ENCODE measurements at places on chromosomes 11 and 22.

DNA sequence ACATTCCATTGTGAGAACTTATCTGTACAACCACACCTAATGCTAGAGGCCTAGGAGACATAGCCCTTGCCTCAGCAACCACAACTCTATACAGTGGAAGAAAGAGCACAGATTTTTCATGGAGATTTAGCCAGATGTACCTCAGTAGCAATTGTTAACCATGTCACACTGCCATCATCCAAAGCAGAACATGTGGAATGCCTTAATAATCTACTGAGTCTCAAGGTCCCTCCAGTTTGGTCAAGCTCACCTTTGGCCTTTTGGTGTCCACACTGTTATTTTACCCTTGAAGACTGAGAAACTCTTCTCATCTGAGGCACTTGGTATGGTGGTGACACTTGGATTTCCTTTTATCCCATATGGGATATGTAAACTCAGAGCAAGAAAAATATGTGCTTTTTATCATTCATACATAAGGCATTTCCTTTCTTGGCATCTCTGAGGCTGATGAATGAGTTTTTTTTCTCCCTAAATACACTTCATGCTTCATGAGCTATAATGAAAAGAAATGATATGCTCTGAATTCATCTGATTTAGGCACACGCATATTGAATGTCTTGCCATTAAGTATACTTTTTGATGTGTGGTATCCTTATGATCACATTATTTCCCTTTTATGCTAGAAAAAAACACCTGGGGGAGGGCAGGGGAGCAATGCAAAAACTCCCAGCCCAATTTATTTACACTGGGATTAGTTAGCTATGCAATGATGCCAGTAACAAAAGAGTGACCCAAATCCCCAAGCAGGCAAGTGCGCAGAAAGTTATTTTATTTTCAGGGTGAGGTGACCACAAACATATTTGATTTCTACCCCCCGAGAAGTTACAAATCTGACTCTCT lies 63.3 kb upstream of the ME3 start:
- DNase-seq: peak; percentile 38

DNA sequence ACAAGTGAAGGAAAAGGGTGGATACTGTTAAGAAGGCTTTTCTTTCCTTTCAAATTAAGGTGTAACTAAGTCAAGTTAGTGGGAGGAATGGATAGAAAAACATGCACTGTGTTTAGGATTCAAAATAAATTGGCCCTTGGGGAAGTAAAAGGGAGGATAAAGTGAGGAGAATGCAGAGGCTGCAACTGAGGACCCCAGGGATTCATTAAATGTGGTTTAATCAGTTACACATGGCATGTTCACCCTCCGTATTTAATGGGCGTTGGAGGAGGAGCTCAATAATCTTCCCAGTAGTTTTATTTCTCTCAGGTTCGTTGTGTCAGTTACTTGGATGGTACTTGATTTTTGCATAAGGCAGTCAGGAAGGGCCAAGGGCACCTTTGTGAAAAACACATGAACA lies 966.3 kb downstream of the JRKL start:
- no peak for DNase-seq

GRCh38 chr11:31233425-31233824 lies 136.1 kb downstream of the DCDC1 start:
- DNase-seq: no peak

- DNase-seq: no peak
Observed at GRCh38 chr11:2588809-2589537, 110.8 kb downstream of the KCNQ1OT1 start.

GRCh38 chr22:44964722-44965078 lies 45.1 kb downstream of the PHF21B start:
- no peak for DNase-seq

DNA sequence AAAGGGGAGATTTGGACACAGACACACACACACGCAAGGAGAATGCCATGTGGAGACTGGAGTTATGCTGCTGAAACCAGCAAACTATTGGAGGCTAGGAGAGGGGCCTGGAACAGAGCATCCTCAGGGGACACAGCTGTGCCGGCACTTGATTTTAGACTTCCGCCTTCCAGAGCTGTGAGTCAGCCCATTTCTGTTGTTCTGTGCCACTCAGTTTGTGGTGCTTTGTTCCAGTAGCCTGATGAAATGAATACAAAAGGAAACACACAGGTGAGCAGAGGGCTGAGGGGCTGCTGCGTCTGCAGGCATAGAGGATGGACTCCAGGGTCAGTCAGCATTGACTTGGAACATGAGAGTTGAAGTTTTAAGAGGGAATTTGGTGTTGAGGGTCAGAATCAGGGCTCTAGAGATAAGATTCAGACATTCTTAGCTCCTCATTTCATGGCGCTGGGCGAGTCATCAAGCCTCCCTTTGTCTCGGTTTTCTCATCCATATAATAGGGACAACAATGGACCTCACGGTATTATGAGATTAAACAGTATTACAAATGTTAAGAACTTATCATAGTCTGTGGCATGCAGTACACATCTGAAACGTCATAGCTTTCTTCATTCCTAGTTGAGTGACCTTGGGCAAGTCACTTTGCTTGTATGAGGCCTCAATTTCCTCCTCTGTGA lies 191.0 kb downstream of the MIAT start:
- DNase-seq: no peak

DNA sequence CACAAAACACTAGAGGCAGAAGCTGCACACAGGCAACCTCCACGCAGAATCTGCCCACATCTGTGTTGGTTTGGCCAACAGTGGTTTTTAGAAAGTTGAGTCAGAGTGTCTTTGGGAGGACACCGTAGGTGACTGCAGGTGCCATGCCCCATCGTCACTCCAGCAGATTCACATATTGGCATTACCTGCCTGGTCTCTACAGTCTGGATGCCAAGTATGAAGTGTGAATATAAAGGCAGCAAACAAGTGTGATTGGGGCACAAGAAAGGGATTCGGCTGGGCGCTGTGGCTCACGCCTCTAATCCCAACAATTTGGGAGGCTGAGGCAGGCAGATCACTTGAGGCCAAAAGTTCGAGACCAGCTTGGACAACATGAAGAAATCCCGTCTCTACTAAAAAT lies 11.0 kb upstream of the FXYD2 start:
- DNase-seq: no peak
